Astrocyte (in vitro differentiated cells and primary cell): ENCODE measurements at places on chromosomes 12 and 14.
A peak's percentile ranks its signal among the peaks of the same experiment; 100 is the strongest.

- no peak overlapping the region for H3K27ac ChIP-seq
- H3K4me3 ChIP-seq: peak overlapping the region; percentile 64
- no peaks in the 10 kb centered on the region for H3K36me3 ChIP-seq
Measured at GRCh38 chr14:70810621-70811020, 1.3 kb upstream of the MAP3K9 start.

DNA sequence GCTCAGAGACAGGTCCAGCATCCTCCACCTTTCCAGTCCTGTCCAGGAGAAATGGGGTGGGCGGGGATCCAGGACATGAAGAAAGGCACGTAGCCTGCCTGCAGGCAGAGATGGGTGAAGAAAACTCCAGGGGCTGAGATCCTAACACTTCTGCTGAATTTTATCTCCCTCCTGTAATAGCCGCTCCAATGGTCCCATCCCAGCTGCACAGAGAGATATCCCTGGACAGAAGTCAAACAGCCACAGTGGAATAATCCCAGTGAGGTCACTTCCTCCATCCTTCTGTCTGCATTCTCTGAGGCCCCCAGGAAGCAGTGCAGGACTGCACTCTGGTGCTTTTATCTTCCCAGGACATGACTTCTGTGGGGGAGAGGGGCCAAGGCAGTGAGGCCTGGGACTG is 26.3 kb downstream of the KRT18 start:
- H3K36me3 ChIP-seq: no peaks in the 10 kb centered on the region
- DNase-seq: no peak
- H3K27me3 ChIP-seq: no peaks in the 10 kb centered on the region
- no peak overlapping the region for H3K4me3 ChIP-seq
- H3K27ac ChIP-seq: no peak overlapping the region
- peaks cover 19% of the 10 kb centered on the region for H3K4me1 ChIP-seq

GRCh38 chr14:81449114-81449513 is 49.0 kb upstream of the STON2 start:
- H3K4me1 ChIP-seq: no peaks in the 10 kb centered on the region
- no peak overlapping the region for H3K27ac ChIP-seq
- no peak overlapping the region for H3K4me3 ChIP-seq

- no peaks in the 10 kb centered on the region for H3K36me3 ChIP-seq
- no peak overlapping the region for H3K27ac ChIP-seq
- no peak for DNase-seq
- no peaks in the 10 kb centered on the region for H3K4me1 ChIP-seq
- H3K4me3 ChIP-seq: no peak overlapping the region
Measured at GRCh38 chr14:97023871-97024270, 226.7 kb downstream of the VRK1 start.
